Right renal pelvis (tissue), 4 donors: ENCODE measurements at places on chromosomes 3 and 15.

DNA sequence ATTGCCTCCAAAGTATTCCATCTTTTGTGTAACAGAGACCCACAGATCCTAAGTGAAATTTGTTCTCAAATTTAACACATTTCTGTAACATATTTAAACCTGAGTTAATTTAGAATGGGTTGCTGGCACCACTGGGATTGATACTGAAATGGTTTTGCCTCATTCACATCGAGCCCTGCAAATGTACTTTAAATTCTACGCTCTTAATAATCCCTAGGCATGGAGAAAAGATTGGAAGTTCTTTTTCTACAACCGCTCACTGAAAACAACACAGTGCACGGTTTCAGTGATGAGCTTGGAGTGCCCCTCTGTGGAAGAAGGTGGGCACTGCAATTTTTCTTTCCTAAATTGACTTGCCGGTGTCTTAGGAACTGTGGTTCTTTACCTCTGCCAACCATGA lies 109.9 kb upstream of the ATP11B start:
- DNase-seq = peak; percentile 51

DNA sequence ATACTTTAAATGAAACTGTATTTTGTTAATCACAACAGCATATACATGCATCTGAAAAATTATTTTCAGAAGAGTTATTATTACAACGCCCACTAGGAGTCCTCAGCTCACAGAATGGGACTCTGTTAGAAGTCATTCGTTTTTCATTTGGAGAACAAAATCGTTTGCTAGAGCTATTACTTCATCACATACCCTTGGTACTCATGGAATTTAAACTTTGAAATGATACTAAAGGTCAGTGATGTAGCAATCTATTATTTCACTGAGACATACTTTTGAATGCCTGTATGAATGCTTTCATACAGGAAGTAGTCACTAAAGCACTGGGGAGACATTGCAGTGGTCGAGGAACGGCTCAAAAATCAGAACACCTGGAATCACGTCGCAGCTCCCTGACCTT lies 198.1 kb downstream of the MBNL1 start:
- no peak for DNase-seq

DNA sequence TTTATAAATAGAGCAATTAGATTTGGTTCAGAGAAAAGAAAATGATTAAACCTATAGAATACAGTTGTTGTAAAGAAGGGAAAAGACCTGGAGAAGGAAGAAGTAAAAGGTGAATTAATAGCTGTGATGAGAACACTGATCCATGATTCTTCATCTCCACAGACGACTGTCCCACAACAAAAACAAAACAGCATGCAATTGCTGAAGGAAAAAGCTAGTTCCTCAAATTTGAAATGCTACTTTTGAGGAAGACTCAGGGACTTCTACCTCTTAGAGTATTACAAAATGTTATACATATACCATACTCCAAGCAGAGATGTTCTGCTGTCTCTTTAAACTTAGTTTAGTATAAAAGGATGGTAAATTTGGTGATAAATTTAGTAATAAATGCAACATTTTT lies 21.5 kb downstream of the ALCAM start:
- DNase-seq = no peak

- no peak for DNase-seq
Observed at GRCh38 chr3:43627360-43627759, 5.5 kb upstream of the ANO10 start.

DNA sequence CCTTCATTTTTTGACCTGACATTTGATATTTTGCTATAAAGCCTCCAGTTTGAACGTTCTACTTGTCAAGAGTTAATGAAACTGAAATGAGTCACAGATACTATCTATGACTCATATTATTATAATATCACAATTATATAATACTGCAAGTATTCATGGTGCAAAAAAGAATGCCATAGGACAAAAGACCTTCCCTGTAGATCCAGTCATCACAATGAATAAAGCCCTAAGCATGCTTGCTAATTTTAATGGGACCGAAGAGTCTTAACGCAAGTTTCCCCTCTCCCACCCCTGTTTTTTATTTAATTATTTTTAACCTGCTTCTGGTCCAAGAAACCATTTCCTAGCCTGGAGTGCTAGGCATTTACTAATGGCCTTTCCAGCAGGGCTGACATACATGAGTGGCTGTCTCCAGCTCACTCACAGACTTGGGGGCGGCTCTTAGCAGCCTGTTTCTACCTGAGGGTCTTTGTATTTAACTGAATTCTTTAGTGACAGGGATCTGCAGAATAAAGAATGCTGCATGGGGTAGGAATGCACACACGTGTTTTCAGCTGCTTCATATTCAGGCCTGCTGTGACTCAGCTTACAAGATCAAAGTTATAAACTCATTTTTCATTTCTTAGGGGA lies 61.2 kb downstream of the THBS1 start:
- no peak for DNase-seq

DNA sequence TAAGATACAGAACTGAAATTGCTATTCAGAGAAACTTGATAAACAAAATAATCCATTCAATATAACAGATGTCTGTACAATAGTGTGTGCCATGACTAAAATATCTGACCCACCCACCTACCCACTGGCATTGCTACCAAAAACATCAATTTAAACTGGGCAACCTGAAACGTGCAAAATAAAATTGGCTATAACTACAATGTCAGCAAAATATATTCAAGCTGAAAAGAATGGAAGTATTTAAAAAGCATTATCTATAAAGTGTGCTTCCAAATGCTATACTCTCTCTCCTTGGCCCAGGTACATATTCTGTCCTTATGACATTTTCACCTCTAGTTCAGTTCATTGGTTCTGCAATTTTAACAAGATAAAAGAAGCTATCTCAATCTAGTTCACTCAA lies 379.6 kb upstream of the ATP11B start:
- no peak for DNase-seq

DNA sequence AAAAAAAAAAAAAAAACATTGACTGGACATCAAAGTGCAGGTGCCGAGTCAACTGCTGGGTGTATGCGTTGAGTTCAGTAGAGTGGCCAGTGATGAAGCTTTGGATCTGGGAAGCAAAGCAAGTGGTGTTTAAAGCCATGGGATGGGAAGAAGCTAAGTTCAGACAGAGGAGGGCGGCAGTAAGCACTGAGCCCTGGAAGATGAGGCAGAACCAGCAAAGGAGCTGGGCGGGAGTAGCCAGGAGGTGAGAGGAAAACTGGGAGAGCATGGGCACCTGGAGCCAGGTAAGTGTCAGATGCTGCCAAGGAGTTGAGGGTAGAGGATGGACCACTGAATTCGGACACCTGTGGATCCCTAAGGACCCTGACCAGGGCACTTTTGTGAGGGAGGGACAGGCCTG lies 11.4 kb upstream of the GNAI2 start:
- DNase-seq = no peak

GRCh38 chr15:25478313-25478712 lies 39.5 kb upstream of the UBE3A start:
- no peak for DNase-seq

- no peak for DNase-seq
Observed at GRCh38 chr15:74274470-74275038, 38.4 kb downstream of the CCDC33 start.

GRCh38 chr3:138438896-138439295 lies 4.5 kb downstream of the ESYT3 start:
- DNase-seq = no peak

DNA sequence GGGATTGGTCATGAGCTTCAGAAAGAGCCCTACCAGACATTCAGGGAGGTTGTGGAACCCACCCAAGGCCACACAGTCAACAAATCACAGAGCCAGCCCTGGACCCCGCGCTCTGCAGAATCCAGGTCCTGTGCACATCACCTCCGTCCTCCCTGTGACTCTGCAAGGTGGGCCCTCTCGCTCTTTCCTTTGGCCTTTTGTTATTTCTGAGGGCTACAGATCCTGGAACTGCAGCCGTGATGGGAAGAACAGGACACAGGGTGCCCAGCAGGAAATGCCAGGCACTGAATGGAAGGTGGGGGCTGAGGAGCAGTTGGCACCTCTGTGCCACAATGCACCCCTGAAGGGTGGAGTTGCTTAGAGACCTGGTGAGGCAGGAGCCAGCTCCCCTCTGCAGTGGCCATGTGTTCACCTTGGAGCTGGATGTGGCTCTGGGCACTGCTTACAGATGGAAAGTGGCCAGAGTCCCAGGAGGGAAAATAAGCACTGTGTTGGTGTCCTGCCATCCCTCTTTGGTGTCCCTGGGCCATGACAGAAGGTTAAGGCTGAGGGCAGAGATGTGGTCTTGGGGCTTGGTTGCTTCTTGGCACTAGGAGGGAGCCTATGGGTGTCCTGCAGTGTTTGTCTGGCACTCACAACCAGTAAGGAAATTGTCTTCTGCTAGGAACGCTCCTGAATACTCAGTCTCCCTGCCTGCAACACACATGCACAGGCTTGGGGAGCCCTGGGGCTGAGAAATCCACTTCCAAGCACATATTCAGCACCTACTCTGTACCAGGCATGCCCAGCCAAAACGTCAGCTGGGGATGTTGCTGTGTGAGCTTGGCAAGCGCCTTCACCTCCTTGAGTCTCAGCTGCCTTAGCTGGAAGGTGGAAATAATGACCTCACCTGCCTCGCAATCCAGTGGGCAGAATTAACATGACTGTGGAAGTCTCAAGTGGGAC lies 98.0 kb upstream of the SLC6A6 start:
- no peak for DNase-seq

DNA sequence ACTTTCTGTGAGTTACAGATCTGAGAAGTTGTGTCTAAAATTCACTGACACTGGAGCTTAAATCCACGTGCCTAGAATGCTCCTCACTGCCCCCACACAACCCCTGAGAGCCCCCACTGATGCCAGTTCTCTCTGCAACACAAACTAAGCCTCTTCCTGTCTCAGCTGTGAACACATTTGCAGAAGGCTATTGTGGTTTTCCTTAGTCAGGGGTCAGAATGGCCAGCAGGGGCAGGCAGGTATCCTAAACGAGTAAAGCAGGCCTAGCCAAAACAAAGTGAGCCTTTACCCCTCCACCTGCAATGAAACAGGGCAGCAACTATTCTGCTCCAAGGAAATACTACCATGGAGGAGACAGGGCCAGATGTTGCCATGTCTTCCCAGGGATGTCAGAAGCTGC lies 78.6 kb downstream of the FHIT start:
- DNase-seq = no peak

GRCh38 chr3:127438951-127439350 lies 151.1 kb upstream of the PRR20G start:
- no peak for DNase-seq

GRCh38 chr3:23489300-23490158 lies 286.4 kb downstream of the UBE2E2 start:
- DNase-seq = no peak

GRCh38 chr3:74465715-74466410 lies 148.6 kb downstream of the CNTN3 start:
- DNase-seq = no peak

- peak; percentile 87 for DNase-seq
Observed at GRCh38 chr3:132416807-132417694, at the start of gene DNAJC13. TSS of gene DNAJC13 (plus strand) at chr3:132417502. CDS start at chr3:132434551, 17,049 bp downstream.

- DNase-seq = no peak
Observed at GRCh38 chr3:17820704-17821103, 78.3 kb upstream of the TBC1D5 start.

DNA sequence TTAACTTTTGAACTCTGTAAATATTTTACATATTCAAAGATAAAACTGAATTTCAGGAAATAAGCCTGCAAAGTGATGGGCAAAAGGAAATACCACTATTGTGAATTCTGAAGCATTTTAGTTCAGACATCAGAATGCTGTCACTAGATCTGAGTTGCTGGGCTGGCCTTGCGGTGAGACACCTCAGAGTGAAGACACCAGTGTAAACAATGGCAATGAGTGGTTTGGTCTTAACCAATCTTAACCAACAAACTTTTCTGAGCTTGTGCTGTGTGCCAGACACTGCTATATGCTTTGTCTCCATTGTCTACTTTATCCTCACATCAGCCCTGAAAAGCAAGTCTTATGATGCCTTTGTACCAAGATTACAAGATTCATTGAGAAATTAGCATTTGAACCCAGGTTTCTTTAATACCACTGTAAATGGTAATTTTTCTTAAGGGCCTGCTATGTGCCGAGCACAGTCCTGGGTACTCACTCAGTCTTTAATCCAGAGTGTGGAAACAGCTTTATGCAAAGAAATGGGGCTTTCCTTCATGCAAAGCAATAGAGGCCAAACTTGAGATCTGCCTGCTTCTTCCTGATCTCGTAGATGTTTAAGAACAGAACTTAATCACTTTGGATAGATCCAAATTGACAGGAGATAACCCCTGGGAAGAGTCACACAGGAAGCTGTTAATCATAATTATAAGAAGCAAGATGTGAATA lies 55.0 kb downstream of the TMEM39A start:
- no peak for DNase-seq

- DNase-seq = no peak
Observed at GRCh38 chr3:122987231-122987630, 40.3 kb downstream of the SEMA5B start.

- DNase-seq = peak; percentile 44
Observed at GRCh38 chr3:148943506-148944205, 47.7 kb upstream of the GYG1 start.

DNA sequence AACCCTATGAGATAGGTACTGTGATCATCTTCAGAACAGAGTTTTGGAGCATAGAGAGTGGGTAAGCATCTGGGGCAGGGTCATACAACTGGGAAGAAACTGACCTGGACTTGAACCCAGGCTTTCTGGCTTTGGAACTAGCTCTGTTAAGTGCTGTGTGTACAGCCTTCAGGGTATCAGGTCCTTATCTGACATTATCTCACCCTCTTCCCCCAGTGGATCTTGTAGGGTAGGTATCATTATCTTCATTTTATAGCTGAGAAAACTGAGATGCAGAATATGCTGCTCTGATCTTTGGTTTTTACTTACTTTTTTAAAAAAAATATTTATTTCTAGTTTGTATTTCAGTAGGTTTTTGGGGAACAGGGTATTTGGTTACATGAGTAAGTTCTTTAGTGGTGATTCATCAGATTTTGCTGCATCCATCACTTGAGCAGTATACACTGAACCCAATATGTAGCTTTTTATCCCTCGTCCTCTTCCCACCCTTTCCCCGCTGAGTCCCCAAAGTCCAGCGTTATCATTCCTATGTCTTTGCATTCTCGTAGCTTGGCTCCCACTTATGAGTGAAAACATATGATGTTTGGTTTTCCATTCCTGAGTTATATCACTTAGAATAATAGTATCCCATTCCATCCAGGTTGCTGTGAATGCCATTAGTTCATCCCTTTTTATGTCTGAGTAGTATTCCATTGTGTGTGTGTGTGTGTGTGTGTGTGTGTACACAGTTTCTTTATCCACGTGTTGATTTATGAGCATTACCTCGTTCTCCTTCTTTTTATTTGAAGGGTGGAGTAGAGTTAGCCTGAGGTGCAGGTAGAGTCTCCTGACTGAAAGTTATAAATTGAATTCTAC lies 271.2 kb downstream of the PTPRG start:
- no peak for DNase-seq

DNA sequence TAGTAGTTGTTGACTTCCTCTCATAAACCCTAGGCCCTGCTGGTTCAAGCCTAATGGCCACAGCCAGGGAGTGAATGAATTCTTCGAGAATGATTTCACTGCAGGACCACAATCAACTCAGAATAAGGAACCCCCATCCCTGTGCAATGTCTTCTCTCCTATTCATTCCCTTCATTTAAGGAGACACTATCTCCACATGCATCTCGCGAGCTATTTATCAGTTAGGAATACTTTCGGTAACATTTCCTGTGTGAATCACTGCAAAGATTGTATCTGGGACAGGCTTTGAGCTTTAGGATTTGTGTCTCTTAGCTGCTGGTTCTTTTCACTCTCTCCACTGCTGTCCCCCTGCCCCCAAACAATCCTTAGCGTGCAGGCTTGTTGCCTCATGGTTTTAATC lies 94.4 kb downstream of the MYLK start:
- no peak for DNase-seq

- DNase-seq = no peak
Observed at GRCh38 chr3:53318522-53318921, 28.8 kb downstream of the DCP1A start.

GRCh38 chr3:58471025-58471887 lies 20.6 kb upstream of the KCTD6 start:
- no peak for DNase-seq
